ENCODE measurements at places on chromosomes 1 and 21.

- H3K27me3 ChIP-seq: no peaks in the 10 kb centered on the region
- no peaks in the 10 kb centered on the region for H3K36me3 ChIP-seq
Measured at GRCh38 chr1:45490121-45490625, 790 bp downstream of the TESK2 start.

- H3K4me1 ChIP-seq: no peaks in the 10 kb centered on the region
- no peak overlapping the region for H3K4me3 ChIP-seq
- H3K27ac ChIP-seq: no peak overlapping the region
- no peaks in the 10 kb centered on the region for H3K27me3 ChIP-seq
- DNase-seq: no peak
Measured at GRCh38 chr1:58064166-58064565, 482.4 kb downstream of the OMA1 start.

DNA sequence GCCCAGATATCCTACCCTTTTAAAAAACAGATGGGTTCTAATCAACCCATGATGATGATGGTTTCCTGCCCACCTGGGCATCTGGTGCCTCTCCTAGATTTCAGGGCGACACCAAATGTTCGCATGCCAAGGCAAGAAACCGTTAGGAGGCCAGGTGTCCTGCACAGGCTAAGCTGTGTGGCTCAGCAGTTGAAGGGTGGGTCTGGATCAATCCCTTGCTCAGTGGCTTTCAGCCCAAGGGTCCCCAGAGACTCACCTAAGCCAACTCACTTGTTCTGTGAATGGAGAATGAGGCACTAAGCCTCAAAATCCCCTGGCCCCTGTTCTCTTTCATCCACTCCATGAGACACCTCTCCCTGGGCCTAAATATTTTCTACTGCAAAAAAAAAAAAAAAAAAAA is 169.1 kb upstream of the EDN2 start:
- H3K4me3 ChIP-seq: no peak overlapping the region
- no peaks in the 10 kb centered on the region for H3K36me3 ChIP-seq
- no peak for DNase-seq
- no peaks in the 10 kb centered on the region for H3K4me1 ChIP-seq

GRCh38 chr1:21115098-21115760 is 61.5 kb downstream of the EIF4G3 start:
- no peak overlapping the region for H3K27ac ChIP-seq
- no peaks in the 10 kb centered on the region for H3K4me1 ChIP-seq
- no peak overlapping the region for H3K4me3 ChIP-seq
- H3K36me3 ChIP-seq: peaks cover 3% of the 10 kb centered on the region

DNA sequence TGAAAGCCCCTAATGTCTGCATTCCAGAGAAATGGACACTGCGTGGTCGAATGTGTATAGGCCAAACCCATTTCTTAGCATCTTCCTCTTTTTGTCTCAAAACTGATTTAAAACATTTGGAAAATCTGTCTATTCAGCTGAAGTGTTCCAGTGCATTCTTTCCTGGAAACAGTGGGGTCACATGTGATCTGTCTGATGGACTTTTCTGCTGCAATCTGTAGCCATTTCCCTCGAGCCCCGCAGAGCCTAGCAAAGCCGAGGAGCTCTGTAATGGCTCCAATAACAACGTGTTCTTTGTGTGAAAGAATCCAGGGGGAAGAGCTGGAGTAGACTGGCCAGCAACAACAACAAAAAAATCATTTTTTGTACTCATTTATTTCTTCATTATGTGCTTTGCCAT is 329.3 kb downstream of the BARHL2 start:
- H3K36me3 ChIP-seq: no peaks in the 10 kb centered on the region
- H3K4me3 ChIP-seq: no peak overlapping the region
- no peak overlapping the region for H3K27ac ChIP-seq
- H3K4me1 ChIP-seq: no peaks in the 10 kb centered on the region
- no peak for DNase-seq

GRCh38 chr1:176177764-176178163 is 29.3 kb downstream of the COP1 start:
- H3K36me3 ChIP-seq: peaks cover 8% of the 10 kb centered on the region
- peaks cover 4% of the 10 kb centered on the region for H3K4me1 ChIP-seq
- H3K27me3 ChIP-seq: no peaks in the 10 kb centered on the region
- DNase-seq: no peak

Measured in effector memory CD4-positive, alpha-beta T cell (primary cell).